GM18507 (cell line): ENCODE measurements at places on chromosomes 7 and 10.

DNA sequence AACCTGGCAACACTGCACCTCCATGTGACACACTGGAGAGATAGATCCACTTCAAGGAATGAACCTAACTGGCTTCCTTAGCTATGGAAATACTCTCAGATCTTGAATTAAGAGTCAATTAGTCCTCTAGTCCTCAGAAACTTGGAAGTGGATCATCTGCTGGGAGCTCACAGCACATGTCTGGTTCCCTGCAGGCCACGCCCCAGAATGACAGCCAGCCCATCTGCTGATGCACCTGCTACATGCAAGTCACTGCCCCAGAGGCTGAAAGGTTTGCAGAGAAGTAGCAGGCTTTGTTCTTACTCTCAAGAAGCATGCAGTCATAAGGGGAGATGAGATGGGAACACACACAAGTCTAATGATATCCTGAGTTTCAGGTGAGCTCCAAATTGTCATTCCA, 275.9 kb downstream of the SKAP2 start:
- no peak for DNase-seq

- DNase-seq, result no peak
Observed at GRCh38 chr10:11018432-11018841, 765 bp downstream of the CELF2 start.

- no peak for DNase-seq
Observed at GRCh38 chr10:37741831-37742230, 115.6 kb downstream of the ZNF248 start.

DNA sequence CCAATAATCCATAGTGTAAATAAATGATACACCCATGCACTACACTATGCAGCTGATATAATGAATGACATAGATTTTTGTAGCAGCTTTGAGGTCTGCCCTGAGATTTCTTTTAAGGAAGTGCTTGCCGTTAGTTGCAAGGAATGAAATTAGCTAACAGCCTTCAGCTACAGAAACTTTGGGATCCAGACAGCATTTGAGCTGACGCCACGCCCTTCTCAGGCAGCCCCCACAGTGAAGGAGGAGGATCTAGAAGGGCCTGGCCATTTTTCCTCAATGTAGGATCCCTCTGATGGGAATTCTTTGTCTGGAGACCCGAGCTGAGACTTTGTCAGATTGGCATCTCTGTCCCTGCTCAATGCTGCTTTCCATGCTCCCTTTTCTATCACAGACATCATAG, 6.1 kb upstream of the PDK4 start:
- DNase-seq, result no peak

GRCh38 chr10:24086296-24087086, 122.4 kb upstream of the KIAA1217 start:
- DNase-seq, result no peak

GRCh38 chr7:151273651-151274390, 25.3 kb upstream of the SMARCD3 start:
- DNase-seq, result no peak

- no peak for DNase-seq
Observed at GRCh38 chr7:1031716-1032455, 12.5 kb upstream of the GPR146 start.

DNA sequence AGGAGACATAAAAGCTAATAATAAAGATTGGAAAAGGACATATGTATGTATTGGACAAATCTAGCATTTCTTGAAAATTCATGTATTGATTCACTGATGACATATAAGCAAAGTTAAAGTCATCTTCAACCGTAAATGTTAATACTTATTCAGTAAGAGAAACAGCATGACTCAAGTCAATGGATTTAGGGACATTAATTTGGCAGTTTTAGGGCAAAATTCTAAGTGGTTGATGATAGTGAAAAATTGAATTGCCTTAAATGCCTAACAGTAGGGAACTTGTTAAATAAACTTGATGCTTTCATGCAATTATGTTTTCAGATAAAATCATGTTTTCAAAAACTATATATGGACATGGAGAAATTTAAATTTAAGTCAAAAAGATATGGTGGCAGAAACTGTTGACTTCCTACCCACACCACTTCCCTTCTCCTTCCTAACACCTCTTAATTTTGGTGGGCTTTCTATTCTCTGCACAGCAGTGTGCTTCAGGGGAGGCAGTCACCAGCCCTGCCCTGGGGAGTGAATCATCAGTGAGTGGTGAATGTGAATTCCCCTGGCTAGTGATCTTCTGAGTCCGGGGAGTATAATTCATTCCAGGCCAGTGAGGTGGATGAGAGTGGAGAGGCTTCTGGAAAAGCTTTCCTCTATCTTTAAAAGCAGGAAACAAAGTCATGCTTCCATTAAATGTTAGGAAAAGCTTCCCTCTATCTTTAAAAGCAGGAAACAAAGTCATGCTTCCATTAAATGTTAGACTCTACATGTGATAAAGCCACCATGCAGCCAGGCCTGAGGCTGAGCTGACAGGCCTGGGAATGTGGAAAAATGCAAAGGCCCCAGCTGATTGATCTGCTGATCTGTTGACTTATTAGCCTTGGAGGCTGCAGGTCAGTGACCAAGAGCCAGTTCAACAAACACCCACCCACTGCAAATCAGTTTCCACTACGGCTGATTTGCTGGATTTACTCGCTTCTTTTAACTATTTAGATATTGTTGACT, 25.2 kb upstream of the ITGB1 start:
- DNase-seq, result no peak

GRCh38 chr10:124665558-124665957, 78.6 kb downstream of the FAM53B start:
- DNase-seq, result no peak

DNA sequence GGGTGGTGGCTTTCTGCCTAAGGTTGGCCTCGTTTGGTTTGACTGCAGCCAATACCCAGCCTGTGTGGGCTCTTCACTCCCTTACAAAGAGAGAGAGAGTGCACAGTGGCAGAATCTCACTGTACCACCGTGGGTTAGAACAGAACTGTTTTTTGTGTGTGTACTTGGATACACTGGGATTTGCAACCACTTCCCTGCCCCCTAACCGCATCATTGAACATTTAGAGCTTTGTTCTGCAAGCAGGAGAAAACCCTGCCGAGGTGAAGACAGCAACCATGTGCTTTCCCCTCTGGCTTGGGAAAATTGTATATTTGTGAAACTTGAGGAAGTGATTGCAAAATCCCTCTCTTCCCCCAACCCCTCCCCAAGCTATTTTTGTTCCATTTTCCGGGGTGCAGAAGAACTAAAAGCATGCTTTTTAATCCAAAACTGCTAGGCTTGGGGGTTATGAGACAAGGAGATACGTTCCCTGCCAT, 201.2 kb downstream of the TCF7L2 start:
- no peak for DNase-seq

GRCh38 chr7:157943561-157943960, 606.8 kb downstream of the DNAJB6 start:
- no peak for DNase-seq

GRCh38 chr7:74569501-74570075, 87.9 kb upstream of the GTF2I start:
- DNase-seq, result no peak

DNA sequence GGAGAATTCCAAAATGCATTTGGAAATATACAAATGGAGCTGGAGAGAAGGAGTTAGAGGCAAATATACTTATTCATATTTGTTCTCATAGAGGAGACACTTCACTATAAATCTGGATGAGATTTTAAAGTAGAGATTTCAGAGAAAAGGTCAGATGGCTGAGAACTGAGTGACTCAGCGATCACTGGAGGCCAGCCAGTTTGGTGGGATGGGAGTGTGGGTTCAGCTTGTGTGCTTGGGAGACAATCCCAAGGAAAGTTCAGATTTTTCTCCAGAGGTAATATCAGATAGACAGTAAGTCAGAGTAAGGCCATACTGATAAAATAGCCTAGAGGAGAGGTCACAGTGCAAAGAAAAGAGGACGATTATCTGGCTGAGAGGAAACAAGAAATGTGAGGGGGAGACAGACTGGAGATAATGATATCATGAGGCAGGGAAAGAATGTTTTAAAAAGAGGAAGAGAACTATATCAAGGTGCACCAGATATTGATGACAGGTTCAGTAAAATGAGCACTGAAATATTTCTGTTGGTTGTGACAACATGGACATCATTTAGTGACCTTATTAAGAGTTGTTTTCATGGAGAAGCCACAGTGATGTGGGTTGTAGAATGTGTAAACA, 67.0 kb downstream of the MDFIC start:
- no peak for DNase-seq

- DNase-seq, result no peak
Observed at GRCh38 chr10:80968903-80969302, 431.2 kb downstream of the SH2D4B start.

GRCh38 chr7:69364813-69365643, 233.2 kb upstream of the AUTS2 start:
- no peak for DNase-seq
